Hypothalamus (tissue), 51 donors: ENCODE measurements at places on chromosomes 13 and 19.

GRCh38 chr19:12921047-12921446 is 2.0 kb upstream of the SYCE2 start:
- no peak for DNase-seq

- no peak for DNase-seq
Measured at GRCh38 chr13:98504029-98504351, 72.9 kb downstream of the STK24 start.

- no peak for DNase-seq
Measured at GRCh38 chr13:112828082-112828699, 138.4 kb downstream of the ATP11A start.

- no peak for DNase-seq
Measured at GRCh38 chr19:33875071-33875470, 78.4 kb downstream of the KCTD15 start.

DNA sequence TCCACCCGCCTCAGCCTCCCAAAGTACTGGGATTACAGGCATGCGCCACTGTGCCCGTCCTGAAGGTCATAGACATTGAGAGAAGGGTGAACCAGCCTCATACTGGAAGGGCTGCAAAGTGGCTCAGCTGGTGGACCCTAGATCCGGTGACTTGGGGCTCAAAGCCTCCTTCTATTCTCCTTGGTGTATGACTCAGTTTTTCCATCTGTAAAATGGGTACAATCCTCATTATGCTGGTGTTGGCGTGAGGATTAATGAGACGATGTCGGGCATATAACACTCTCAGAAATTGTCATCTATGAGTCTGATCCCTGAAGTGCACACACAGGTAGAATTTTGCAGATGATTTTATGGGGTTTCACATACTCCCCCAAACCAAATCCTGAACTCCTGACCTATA is 5.8 kb upstream of the CAMSAP3 start:
- no peak for DNase-seq

- no peak for DNase-seq
Measured at GRCh38 chr13:105497597-105497996, 1037.9 kb downstream of the EFNB2 start.

DNA sequence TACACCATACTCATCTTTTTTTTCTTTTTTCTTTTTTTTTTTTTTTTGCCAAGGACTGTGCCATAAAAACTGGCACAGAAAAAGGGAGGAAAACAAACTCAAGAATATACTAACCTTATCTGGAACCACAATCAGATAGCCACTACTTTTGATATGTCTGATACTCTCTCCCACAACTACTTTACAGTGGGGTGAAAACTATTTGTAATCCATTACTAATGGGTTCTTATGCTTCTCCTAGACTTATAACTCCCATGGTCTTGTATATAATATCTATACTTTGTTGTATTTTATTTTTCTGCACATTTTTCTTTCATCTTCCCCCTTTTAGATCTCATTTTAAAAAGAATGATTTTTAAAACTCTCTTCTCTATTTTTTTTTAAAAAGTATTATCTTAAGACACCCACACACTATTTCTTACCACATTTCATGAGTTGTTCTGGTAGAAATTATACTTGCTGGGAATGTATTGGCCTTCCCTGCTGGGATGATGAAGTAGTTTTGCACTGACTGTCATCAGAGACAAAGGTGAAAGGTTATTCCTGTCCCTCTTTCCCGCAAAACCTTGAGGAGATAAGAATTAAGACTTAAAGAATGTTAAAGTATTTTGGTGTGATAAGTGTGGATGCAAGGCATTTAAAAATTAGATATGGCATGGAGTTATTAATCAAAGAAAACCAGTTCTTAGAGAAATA is 146.7 kb upstream of the KLF12 start:
- DNase-seq, result no peak

- DNase-seq, result peak; percentile 73
Measured at GRCh38 chr13:100789481-100789880, 114.9 kb upstream of the TMTC4 start.

DNA sequence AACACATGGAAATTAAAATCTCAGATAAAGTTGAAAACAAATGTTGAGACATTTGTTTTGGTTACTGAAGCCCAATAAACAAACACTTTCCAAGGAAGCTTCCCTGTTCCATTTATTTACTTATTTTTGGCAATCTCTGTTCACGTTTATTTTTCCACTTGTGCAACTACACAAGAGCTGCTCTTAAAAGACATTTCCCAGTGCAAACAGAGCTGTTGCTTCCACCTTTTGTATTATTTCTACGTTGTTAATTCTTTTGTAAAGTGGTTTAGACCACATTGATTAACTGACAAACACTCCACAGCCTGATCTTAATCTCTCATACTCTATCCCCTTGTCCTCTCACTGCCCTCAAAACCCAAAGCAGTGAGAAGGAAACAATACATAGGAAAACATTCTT is 757.6 kb downstream of the LIG4 start:
- DNase-seq, result no peak

- DNase-seq, result no peak
Measured at GRCh38 chr13:98658131-98658530, 81.2 kb upstream of the STK24 start.

DNA sequence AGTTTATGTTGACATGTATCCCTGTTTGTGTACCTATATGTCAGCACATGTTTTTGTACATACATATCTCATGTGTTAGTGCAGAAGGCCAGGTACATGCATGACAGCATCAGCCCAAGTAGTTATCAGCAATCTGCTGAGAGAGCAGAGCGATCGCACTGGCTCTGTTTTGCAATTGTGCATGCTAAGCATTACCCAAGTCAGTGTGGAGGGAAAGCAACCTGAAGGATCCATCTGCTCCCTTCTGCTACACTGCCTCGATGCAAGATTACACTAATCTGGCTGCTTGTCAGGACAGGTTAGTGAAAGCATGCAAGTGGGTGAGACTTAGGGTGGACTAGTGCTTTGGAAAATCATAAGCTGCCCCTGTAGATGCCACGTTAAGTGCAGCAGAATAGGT is 211.8 kb downstream of the PCCA start:
- no peak for DNase-seq

DNA sequence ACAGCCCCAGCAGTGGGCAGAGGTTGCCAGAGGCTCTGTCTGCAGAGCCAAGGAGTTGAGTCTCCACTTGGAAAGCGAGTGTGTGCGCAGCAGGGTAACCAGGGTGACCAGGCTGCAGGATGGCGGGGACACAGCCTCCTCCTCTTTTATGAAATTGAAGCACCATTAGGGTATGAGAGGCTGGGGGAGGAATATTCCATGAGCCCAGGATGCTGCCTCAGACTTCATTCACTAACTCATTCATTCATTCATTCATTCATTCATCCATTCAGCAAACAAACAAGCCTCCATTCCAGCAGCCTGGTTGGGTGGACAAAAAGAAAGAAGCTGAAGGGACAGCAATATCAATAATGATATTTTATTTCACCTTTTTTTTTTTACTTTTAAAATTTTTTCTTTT is 6.6 kb upstream of the LMTK3 start:
- DNase-seq, result no peak

DNA sequence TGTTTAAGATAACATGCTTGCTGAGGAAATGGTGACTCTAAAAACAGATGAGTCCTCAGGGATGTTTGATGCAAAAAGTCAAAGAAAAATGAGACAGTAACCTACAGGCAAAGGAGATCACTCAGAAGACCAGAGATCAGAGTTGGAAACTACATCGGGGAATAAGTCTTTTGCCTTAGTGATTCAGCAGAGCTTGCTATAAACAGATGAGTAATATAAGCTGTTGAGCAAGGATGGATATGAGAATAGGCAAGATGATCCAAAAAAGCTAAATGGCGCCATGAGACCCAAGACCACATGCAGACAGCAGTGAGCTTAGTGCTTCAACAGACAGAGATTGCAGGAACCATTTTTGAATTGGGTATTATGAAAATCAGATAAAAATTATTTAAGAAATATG is 168.6 kb downstream of the POSTN start:
- DNase-seq, result no peak

GRCh38 chr19:45254044-45254531 is 3.0 kb downstream of the MARK4 start:
- no peak for DNase-seq

DNA sequence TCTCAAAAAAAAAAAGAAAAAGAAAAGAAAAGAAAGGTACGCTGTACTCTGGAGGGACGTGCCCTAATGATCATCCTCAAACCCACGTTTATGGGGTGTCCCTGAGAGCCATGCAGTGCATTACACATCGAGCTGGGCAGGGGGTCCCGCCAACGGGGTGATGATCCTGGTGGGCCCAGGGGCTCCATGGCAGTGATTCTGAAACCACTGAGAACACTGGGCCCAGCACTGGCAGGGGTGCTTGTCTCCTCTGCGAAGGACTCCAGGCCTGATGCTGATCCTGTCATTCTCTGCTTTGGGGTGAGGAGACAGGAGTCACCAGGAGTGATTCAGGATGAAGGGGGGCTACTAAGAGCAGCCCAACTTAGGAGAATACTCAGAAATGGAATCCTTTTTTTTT is 18.7 kb downstream of the MOB3A start:
- no peak for DNase-seq

DNA sequence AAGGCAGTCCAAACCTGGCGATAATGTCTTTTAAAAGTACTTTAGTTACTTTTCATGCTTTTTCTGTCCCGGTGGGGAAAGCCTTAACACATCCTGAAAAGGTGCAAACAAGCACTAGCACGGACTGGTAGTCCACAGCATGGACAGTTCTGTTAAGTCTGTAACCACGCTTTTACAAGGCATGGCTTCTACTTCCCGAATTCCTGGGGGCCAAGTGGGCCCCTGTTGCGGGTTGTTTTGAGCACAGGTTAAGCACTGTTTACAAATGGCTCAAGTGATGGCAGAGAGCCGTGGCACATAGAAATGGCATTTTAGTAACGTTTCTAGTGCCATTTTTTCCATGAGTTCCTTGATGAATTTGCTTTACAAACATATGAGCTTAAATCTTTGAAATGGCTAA is 37.6 kb downstream of the ZNF493 start:
- no peak for DNase-seq

GRCh38 chr13:27969082-27969865 is at the start of gene CDX2:
Gene CDX2, minus strand, starts transcription at chr13:27969315. Its CDS starts 309 bp downstream, at chr13:27969006.
- DNase-seq, result no peak

DNA sequence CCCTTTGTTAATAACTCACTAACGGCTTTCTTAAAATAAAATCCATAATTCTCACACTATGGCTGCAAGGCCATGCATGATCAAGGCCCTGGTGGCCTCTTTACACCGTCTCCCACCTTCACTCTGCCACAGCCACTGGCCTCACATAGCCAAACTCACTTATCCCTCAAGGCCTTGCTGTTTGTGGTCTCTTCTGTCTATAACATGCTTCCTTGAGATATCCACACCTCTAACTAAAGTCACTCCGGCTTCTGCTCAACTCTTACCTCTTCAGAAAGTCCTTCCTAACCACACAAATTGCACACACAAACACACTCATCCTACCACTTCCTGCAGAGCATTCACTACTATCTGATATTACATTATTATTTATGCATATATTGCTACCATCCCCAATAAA is 262.5 kb downstream of the DIAPH3 start:
- DNase-seq, result no peak

DNA sequence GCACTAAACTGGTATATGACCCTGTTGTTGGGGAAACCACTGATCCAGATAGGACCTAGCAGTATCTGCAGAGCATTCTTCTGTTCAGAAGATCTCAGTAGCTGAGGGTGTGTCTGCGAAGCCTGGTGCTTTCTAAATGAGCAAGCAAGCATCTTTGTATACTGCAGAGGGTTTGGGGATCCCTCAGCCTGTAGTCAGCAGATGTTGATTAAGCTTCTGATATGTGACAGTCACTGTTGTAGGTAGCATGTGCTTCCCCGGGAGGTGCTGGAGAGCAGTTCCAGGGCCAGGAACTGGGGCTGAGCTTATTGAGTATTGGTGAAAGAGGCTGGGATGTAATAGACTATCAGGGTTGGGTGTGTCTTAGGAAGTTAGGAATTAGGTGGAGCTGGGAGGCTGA is 1.5 kb downstream of the SCAF1 start:
- no peak for DNase-seq

GRCh38 chr19:45455707-45456499 is 11.9 kb upstream of the FOSB start:
- no peak for DNase-seq

DNA sequence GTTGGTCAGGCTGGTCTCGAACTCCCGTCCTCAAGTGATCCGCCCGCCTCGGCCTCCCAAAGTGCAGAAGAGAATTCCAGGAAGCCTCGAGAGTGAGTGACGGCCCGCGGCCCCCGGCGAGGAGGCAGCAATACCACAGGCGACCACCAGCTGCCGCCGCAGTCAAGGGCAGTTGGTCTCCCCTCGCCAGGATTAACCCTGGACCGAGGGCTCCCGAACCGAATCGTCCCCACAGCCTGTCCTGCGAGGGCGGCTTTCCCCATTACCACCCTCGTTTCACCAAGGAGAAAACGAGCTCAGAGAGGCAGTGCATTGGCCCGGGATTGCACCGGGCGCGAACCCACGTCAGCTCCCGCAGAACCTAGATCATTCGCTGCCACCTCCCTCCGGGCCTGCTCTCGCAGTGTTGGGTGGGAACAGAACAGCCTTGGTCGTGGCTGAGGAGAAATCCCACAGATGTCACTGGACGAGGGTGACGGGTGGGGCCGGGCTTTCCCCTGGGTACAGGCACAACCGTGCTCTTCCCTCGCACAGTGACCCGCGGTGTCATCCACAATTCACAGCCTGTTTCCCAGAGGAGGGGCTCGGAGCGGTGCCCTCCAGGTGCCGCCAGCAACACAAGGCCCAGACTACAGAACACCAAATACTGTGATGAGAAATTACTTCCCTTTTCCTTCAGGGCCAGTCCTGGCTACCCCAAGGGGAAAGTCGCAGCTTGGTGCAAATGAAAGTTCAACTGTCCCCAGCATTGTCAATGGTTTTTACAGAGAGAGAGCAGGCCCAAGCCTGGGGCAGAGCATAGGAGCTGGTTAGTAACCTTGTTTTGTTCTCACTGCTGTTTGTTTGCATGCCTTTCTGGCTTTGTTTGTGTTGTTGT is 24.8 kb downstream of the C2CD4C start:
- DNase-seq, result peak; percentile 44

GRCh38 chr19:42090672-42091071 is 14.7 kb downstream of the ZNF574 start:
- no peak for DNase-seq

DNA sequence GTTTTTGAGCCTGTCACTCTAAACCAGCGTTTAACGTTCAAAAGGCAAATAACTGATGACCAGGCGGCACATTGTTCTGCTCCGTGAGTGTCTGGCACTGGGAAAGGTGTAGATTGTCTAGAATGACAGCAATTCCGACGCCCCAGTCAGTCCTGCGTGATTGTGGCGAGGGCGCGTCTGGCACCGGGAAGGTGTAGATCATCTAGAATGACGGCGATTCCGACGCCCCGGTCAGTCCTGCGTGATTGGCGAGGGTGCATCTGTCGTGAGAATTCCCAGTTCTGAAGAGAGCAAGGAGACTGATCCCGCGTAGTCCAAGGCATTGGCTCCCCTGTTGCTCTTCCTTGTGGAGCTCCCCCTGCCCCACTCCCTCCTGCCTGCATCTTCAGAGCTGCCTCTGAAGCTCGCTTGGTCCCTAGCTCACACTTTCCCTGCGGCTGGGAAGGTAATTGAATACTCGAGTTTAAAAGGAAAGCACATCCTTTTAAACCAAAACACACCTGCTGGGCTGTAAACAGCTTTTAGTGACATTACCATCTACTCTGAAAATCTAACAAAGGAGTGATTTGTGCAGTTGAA is 26.1 kb upstream of the NDUFS7 start:
- DNase-seq, result no peak
